ENCODE measurements at places on chromosomes 11 and 22.

DNA sequence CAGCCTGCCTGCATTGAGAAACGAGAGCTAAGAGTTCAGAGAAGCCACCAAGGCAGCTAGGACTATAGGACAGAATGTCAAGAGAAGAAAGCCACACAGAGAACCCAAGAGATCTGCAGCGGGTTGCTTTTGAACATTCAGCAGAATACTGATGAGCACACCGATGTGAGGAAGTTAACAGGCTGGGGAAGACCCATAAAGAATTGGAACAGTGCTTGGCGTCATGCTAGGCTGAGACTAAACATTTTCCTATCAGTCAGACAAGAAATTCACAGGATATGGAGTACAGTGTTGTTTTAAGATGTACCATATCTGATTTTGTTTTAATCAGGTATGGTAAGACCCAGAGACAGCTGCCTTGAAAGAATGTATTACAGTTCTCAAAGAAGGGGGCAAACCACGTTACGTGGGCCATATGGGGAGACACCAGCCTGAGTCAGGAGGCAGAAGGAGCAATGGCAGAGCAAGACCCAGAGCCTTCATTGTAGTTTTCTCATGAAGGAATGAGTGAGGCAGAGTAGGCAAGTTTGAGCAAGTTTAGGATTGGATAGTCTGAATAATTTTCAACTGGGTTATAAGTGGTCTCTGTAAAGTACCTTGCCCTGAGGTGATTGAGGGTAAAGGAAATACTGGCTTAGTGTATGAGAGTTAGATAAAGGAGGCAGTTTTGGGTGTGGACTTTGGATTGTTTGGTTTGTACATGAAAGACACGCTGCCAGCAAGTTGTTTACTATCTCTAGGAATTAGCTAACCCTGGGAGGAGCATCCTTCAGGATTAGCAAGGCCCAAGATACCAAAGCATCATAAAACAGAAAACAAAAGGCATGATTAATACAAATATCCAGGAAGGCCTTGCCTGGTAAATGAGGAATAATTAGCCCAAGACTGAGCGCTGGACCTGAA, 14.3 kb downstream of the LRRC75B start:
- no peak for DNase-seq

DNA sequence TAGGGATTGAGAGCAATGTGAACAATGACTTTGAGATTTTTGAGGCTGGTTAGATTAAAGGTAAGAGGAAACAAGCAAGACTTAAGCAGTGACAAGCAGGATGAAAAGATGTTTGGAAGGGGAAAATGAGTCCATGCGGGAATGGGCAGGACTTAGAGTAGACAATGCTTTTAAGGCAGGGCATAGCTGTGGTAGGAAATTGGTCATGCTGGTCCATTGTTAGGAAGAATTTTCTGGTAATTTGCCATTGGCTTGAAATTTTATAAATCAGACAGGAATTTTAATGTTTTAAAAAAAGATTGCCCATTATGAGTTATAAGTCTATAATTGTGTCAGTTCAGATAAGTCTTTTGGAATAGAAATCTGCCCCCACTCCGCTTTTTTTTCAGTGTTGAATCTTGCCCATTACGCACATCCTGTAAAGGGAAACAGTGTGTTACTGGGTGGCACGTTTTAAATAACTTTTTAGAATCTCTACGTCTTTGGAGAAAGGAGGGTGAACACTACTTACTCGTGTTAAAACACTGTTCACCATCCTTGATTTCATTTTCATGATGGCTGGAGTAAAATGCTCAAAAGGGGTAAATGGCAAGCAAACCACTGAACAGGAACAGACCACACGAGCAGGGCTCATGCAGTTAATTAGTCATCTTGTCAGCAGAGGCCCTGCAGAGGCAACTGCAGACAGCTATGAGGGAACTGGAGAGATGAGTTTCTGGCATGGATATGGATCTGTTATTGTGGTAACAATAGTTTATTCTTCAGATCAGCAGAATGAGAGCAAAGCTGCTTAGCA, 25.0 kb downstream of the SWAP70 start:
- DNase-seq, result no peak

DNA sequence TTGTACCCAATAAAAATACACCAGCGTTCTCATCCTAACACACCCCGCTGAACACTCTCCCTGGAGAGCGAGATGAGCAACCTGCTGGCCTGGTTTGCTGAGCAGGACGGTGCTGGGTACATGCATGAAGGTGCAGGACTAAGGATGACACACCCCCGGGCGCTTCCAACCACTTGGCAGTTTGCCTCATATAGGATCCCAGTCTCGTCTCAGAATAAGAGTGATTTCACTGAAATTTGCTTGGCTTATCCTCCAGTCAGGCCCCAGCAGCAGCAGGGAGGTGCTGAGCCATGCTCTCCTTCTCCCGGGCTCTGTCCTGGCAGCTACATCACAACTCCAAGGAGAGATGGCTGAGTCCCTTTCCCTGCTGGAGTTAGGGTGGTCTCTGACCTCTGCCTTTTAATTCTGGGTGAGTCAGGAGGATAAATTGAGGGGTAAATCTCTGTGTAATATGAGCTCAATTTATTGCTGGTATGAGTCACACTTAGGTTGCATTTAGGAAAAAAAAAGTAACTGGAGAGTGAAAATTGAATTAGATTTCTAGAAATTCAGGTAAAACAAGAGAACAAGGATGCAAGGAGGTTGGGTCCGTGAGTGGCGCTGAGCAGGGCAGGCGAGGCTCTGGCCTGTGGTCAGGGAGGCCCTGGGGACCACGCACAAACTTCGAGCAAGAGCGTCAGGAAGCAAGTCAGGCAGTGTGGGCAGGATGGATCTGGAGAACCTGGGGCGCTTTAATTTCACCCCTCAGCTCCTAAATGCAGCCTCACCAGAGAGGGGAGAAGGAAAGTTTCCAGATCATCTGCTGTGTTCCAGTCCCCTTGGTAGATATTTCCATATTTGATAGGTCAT, 974.0 kb downstream of the TBC1D22A start:
- DNase-seq, result no peak

GRCh38 chr11:44094260-44094868, 1.1 kb upstream of the EXT2 start:
- DNase-seq, result peak; percentile 74

DNA sequence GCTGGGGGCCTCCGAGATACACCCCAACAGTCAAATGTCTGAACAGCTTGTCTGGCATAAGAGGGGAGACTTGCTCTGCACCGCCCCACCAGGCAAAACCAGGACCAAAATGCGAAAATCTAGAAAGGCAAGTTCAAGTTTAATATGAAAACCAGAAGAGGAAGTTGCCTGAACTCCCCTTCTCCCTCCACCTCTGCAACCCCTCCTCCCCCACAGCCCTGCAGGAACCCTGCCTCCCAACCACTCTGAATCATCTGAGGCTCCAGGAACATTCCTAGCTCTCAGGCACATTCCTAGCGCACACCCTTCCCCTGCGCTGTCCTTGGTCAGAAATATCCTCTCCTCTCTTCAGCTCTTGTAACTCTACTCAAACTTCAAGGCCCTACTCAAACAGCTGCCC, 36.7 kb downstream of the ISX start:
- no peak for DNase-seq

DNA sequence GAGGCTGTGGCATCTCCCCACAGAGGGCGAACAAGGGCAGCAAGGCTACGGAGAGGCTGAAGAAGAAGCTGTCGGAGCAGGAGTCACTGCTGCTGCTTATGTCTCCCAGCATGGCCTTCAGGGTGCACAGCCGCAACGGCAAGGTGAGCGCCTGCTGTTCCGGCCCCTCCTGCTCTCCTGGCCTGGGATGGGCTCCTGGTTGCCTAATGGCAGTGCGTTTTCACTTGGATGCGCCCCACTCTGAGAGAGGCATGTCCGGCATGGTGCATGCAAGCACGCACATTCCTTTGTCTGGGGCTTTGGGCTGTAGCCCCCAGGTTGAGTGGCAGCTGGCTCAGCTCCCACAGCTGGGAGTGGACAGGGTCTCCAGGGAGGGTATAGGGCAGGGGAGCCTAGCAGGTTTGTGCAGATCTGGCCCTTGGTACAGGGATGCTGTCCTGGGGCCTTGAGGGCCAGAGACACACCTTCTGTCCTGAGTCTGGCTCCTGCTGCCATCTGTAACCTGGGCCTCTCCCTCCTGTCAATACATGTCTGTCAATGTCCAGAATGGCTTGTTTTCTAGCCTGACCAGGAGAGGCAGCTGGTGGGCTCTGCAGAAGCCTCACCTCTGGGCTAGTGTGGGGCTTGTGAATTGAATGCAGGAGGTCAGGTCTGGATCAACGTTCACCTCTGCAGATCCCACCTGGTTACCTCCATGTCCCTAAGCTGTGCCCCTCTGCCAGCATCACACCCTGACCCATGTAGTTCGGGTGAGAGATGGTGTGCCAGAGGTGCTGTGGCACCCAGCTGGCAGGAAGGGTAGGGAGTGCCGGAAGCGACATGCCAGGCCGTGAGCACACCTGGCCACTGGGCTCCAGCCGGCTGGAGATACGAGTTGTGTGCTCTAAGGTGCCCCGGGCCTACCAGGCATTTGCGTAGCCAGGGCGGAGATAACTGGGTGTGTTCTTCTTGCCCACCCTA, 107.1 kb downstream of the BCR start:
- DNase-seq, result no peak

- DNase-seq, result no peak
Observed at GRCh38 chr11:68839911-68840641, 1.6 kb downstream of the CPT1A start.

DNA sequence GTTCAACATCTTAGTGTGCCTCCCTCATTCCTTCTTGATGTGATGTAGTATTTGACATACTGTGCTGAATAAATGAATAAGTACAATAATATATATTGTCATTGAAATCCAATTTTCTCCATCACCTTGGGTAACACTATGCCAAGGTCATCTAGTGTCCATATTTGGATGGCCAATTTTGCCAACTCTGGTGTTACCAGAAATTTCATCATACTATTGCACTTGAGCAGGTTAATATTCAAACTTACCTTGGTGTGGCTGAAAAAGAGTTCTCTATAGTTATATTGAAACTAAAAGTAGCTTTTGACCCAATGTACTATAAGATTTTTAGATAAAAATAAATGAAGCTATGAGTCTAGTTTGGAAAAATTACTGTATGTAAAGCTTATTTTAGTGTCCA, 98.2 kb upstream of the SLC6A5 start:
- no peak for DNase-seq

Data from stimulated activated naive CD4-positive, alpha-beta T cell treated with Interleukin-2 at 50 U/mL for 16 hours (primary cell).